ENCODE measurements at places on chromosomes 7 and 10.

DNA sequence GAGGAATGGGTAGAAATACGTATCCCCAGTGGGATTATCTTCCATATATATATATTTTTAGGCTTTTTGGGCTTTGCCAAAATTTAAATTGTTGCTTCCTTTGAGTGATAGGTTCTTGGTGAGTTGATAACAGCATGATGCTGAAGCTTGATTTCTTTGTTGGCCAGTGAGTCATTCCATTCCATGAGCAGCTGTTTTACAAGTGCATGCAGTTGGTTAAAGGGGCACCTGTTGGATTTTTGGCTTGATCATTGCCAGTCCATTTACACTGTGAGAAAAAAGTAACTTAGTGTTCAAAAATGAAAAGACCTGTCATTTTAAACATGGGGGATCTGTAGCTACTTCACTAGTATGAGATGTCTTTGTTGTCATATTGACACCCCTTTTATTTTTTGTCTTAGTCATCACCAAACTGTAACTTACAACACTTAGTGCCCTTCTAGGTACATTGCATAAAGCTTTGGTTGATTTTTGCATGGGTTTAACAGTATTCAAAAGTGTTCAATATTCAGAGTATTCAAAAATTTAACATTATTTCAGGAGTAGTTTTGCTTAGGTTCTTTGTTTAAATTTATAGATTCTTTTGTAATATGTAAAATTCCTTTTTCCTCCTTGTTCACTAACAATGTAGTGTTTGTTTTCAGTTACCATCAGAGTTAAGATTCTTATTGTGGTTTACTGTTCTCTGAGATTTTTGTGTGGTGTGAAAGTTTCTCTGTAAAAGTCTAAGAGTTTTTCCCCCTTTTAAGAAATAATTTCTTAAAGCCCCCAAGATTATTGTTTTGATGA is 8.8 kb downstream of the AKAP9 start:
- no peak for DNase-seq

- no peak for DNase-seq
These were observed 232.4 kb downstream of the AHR start for GRCh38 chr7:17530741-17531421.

DNA sequence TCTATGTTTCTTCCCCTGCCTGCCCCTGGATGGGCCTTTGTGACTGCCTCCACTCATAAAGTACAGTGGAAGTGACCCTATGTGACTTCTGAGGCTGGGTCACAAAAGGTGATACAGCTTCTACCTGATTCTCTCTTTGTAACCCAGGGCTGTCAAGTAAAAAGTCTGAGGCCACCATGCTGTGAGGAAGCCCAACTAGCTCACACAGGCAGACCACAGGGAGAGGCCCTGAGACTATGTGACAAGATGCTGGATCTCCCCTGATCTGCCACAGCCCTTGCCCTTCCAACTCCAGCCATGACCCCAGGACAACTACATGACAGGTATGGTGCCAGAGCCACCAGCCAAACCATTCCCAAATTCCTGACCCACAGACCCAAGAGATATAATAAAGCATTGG is 45.8 kb downstream of the DRGX start:
- DNase-seq, result no peak

GRCh38 chr10:110914431-110914830 is 4.5 kb downstream of the BBIP1 start:
- no peak for DNase-seq

- DNase-seq, result no peak
These were observed 11.4 kb upstream of the FAS start for GRCh38 chr10:88979153-88979562.

GRCh38 chr7:44748045-44748947 is at the start of gene ZMIZ2:
TSS of gene ZMIZ2 (plus strand) at chr7:44748847. CDS start at chr7:44756250, 7,403 bp downstream.
- peak; percentile 54 for DNase-seq

DNA sequence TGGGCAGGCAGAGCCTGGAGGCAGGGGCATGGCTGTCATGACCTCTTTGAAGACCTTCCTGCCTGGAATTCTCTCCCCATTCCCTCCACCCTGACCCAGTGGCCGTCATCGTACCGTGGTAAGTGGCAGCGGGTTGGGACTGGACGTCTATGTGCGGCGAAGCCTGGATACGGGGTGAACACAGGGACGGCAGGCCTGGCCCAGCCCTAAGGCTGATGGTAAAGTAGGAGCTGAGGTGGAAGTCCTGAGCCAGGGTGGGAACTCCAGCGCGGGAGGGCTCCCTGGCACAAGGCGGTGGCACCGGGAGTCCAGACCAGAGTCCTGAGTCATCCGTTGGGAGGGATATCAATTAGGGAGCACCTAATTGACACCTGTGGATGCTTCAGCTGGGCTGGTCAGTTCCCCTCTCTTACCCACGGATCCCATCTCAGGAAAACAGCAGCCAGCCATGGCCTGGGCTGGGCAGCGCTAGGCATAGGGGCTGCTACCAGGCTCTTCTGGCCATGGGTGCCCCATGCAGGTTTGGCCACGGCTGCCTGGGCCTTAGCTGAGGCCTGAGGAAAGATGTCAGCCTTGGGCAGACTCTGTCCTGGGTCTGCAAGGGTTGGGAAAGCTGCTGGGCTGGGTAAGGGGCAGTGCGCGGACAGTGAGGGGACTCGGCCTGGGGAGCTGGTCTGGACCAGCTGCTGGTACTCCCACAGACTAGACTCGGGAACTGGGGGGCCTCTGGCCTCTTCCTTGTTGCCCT is 3.3 kb downstream of the PPIF start:
- no peak for DNase-seq

DNA sequence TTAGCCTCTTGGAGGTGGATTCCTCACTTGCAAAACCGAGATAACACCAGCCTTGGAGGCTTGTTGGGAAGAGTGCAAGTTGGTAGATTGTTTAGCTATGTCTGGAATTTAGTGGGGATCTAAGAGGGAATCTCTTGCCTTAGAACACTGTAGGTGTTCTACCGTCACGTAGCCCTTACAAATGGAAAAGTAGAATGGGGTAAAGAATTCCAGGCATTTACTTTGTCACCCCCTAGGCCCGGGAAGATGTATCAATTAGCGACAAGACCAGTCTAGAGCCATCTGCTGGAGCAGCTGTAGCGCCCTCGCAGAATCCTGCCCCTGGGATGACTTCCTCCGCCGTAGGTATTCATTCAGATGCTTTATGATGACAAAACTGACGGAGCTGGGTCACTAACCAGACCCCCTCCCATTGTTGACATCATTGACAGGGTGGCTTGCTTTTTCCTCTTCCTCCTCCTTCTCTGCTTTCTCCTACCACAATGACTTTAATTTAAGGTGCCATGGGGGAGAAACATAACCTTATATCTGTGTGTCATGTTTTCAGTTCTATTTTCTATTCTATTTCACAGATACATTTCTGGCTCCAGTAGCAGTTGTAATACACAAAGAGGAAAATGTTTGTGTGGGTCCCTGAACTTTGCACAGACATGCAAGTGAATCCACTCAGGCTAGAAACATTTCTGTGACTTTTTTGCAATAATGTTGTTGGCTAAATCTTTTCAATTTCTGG is 262.6 kb upstream of the LYZL1 start:
- DNase-seq, result no peak

DNA sequence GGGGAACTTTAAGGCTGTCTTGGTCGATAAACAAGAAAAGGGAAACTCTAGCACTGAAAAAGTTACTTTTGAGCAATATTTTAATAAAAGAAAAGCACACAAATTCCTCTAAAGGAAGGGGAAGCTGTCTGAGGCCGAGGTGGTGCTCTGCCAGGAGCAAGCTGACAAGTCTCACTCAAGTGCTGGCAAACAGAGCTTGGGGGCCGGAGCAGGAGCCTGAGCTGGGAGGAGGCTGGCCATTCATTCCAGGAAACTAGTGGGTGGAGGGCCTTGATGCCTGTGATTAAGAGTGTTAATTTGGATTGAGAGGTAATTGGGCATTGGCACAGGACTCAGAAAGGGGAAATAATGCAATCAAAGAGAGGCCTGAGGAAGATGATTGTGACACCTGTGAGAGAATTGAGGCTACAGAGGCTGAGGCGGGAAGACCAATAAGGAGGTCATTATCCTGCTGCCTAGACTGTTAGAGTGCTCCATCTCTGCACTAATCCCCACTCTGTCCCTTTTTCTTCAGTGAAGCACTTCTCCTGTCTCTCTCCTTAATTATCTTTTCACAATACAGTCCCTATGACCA is 154.9 kb upstream of the COL1A2 start:
- DNase-seq, result no peak

DNA sequence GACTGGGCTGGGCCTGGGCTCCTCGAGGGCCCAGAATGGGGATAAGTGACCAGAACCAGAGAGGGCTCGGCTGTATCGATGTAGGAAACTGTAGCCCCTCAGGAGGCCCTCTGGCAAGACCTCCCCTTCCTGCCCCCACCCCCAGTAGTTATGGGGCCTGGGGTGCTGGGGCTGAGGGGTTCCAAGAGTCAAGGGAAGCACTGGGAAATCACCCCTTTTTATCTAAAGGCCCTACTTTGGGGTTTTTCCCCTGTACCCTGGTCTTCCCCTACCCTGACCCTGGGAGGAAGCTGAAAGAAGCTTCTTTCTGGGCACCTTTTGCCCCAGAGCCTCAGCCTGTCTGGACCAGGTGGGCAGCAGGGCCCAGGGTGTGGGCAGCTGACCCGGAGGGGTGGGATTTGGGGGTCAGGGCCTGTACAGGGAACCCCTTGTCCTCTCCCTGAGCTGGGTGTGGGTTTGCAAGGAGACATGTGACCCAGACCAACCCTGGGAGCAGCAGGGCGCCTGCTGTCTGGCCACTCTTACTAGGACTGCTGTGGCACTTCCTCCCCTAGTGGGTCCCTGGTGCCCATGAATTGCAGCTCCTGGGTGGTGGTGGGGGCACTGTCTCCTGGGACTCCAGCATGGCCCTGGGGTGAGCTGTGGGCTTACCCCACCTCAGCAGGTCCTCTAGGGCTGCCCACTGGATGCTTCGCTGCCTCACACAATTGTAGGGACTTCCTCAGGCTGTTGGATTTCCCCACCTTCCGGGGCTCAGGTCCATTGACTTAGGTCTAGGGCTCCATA is 1.5 kb downstream of the IRF5 start:
- no peak for DNase-seq

DNA sequence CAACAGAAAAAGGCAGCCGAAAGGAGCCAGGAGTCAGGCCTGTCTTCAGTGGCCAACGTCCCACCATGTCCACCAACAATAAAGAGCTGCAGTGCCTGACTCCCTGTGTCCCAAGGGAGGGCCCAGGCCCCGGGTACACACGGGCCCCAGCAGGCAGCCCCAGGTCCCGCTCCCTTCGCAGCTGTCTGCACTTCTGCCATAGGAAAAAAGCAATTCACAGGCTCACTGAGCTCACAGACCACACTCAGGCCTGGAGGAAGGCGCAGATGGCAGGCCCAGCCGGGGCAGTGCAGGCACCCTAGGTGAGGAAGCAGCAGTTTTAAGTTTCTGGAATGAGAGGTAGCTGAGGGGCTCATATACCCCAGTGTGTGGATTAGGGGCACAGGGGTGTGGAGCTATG is 100.5 kb downstream of the PRKAG2 start:
- no peak for DNase-seq

GRCh38 chr10:488933-489215 is 200.6 kb downstream of the DIP2C start:
- DNase-seq, result no peak

DNA sequence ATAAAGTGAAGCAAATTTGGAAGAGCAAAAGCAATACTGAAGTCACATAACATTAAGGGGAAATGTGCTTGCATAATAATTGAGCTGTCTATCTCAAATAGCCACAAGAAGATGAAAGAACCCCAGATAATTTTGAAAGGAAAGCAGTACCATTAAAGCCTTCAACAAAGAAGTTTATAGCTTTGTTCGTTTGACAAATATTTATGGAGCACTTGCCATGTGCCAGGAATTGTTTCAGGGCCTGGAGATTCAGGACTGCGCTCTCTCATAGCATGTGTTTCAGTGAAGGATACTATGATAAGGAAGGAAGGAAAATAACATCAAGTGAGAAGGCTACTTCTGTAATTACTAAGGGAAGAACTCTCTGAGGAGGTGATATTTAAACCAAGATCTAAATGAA is 212.3 kb upstream of the CSTF2T start:
- no peak for DNase-seq

DNA sequence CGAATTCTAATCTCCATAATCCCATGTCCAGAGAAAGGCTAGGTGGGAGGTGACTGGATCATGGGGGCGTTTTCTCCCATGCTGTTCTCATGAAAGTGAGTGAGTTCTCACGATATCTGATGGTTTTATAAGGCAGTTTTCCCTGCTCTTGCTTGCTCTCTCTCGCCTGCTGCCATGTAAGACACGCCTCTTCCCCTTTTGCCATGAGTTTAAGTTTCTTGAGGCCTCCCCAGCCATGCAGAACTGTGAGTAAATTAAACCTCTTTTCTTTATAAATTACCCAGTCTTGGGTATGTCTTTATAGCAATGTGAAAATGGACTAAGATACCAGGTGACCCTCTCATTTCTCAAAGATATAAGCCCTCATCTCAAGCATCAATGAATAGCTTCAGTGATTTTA is 1.1 kb upstream of the ACTA2 start:
- DNase-seq, result no peak

DNA sequence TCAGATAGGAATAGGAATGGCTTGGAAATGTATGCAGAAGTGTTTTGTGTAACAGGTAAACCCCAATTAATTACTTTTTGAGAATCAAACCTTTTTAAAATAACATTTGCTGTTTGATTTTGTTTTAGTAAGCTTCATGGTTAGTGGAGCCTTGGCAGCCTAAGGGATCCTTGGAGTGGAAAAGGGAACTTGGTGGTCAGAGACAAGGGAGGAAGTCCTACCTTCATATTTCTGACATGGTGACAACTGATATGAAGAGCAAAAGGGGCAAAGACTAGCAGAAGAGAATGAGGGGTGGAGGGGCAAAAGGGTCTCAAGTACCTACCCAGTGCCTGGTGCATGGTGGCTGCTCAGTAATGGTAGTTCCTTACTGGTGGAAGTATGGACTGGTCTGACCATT is 32.3 kb downstream of the AHCYL2 start:
- DNase-seq, result no peak

GRCh38 chr10:129966889-129967578 is 3.0 kb upstream of the EBF3 start:
- DNase-seq, result no peak

GRCh38 chr10:36556468-36556867 is 568.9 kb upstream of the ANKRD30A start:
- no peak for DNase-seq

DNA sequence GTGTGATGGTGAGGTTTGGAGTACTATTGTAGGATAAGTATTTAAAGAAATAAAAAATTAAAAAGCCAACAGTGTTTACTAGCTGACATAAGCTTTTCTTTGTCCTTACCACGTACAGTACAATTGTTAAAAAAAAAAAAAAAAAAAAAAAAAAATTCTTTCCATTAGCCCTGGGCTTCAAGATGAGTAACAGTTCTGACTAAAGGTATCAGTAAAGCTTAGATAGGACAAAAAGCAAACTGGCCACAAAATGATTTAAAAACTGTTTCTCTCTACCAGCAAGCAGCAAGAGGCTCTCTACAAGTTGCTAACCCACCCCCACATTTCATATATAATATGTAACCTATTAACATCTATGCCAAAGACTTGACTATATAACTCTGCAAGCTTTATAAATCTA is 17.5 kb downstream of the HYCC1 start:
- DNase-seq, result no peak

DNA sequence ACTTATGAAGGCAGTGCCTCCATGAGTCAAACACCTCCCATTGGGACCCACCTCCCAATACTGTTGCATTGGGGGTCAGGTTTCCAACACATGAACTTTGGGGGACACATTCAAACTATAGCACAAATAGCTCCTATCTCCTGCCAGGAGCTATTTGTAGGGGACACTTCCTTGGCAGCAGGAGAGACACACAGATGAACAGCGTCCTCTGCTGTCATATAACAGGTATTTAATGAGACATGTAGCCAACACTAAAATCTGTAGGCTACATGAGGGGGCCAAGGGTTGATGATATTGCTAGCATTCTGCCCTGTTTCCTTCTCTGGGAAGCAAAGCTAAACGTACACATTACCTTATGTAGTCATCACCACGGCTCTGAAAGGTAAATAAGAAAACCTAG is 2.6 kb upstream of the GPR26 start:
- DNase-seq, result no peak

Data from left renal pelvis (tissue), 4 donors.